ENCODE measurements at places on chromosomes 3 and 15. TPM values are rescaled to one million over a fixed set of nuclear protein-coding genes. Genes with fewer than 3 reads are reported as not detected.

DNA sequence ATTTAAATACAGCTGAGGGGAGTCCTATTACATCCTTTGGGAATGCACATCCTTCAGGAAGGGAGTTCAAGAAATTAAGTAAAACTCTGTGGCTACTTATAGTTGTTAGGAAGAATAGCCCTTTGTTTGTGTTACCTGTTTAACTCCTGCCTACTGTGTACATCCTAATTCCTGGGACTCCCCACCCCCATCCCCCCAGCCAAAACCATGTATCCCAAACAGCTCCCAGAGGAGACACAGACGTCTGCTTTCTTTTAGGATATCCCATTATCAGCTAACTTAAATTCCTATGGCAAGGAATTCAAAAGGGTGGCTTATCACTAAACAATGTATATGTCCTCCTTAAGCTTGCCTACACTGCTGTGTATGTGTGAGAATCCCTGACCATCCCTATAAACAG is 581.7 kb downstream of the DIPK2A start:
- no peak for DNase-seq

- peak; percentile 31 for DNase-seq
These were observed 106.6 kb downstream of the TOP2B start for GRCh38 chr3:25558121-25558520.

DNA sequence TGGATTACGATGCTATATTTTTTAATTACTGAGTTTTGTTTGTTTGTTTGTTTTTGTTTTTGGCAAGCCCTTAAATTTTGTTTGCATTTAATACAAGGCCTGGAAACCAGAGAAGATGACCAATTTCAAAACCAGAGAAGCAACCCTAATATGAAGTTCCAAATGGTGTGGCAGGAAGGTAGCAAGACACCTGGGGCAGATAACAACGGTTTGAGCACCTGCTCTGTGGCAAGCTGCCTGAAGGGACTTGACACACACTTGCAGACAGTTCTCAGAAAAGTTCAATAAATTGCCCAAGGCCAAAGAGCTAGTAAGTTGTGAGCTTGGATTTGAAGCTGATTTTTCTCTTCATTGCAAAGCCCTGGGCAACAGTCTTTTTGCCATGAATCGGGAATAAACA is 151.2 kb upstream of the UBE2E1 start:
- no peak for DNase-seq

DNA sequence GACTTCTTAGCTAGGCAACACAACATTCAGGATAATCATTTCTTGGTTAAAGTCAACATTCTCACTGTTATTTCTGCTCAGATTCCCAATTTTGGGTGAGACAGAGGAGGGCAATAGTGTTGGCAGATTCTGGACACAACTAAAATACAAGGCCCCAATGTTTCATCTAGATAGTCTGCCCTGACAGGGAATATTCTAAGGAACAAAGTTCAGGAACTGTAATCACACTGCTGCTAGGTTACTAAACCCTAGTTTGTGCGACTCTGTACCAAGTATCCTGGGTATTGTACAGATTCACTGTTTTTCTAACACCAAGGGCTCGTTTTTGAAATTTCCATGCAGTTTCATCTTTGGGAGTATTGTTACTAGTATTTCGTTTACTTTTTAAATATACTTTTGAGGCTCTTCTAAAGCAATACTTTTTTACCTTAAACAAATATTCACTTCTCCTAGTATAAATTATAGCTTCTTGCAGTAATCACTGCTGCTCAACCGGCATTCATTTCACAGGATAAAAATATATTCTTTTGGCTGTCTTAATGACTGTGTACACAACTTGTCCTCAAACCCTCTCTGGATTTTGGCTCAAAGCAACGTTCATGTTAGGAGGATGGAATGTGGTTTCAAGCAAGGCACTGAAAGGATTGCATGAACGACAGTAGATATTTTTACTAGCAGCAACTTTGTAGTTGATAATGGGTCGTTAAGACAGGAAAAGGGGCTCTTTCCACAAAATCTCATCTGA is 167.4 kb downstream of the ADAMTS17 start:
- DNase-seq: no peak

- no peak for DNase-seq
These were observed 8.6 kb downstream of the IRAK2 start for GRCh38 chr3:10173095-10173925.

GRCh38 chr15:64029110-64029509 is 17.2 kb downstream of the DAPK2 start:
- no peak for DNase-seq

GRCh38 chr3:33052671-33053070 is 44.3 kb downstream of the GLB1 start:
- DNase-seq: no peak

DNA sequence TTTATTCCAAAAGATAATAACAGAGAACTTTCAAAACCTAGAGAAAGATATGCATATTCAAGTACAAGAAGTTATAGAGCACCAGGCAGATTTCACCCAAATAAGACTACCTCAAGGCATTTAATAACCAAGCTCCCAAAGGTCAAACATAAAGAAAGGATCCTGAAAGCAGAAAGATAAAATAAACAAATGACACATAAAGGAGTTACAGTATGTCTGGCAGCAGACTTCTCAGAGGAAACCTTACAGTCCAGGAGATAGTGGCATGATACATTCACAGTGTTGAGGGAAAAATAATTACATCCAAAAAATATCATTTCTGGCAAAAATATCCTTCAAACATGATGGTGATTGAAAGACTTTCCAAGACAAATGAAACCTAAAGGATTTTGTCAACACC is 185.8 kb upstream of the POU1F1 start:
- no peak for DNase-seq

GRCh38 chr3:144033863-144034262 is 62.2 kb downstream of the DIPK2A start:
- DNase-seq: no peak

DNA sequence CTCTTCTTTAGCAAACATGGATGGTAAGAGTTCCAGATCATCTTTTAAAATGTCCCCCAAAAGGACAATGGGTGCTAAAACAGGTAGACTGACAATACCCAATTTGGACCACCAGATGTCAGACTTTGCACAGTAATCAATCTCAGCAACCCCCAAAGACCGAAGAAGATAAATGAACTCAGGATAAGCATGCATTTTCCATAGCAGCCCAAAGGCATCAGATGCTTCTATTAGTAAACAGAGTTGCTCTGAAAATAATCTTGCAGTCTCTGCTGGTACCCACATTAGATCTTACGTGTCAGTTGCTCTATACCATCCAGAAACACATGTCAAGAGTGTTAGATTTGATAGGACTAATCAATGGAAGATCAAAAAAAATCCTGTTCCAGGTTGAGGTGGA is 20.6 kb downstream of the MYH15 start:
- DNase-seq: peak; percentile 29

- no peak for DNase-seq
These were observed 3.3 kb downstream of the PAK6 start for GRCh38 chr15:40242213-40242599.

DNA sequence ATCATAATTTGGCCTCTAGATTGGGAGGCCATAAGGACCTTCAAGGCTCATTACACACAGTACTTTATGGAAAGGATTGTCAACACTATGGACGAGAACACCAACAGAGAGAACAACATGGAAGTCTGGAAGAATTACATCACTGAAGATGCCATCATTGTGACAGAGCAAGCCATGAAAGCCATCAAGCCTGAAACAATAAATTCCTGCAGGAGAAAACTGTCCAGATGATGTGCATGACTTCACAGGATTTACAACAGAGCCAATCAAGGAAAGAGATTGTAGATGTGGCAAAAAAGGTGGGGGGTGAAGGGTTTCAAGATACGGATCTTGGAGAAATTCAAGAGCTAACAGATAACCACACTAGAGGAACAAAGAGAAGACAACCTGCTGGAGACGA is 15.9 kb downstream of the IL17RB start:
- DNase-seq: no peak

GRCh38 chr15:25058080-25058785 is 103.4 kb downstream of the SNRPN start:
- DNase-seq: no peak

DNA sequence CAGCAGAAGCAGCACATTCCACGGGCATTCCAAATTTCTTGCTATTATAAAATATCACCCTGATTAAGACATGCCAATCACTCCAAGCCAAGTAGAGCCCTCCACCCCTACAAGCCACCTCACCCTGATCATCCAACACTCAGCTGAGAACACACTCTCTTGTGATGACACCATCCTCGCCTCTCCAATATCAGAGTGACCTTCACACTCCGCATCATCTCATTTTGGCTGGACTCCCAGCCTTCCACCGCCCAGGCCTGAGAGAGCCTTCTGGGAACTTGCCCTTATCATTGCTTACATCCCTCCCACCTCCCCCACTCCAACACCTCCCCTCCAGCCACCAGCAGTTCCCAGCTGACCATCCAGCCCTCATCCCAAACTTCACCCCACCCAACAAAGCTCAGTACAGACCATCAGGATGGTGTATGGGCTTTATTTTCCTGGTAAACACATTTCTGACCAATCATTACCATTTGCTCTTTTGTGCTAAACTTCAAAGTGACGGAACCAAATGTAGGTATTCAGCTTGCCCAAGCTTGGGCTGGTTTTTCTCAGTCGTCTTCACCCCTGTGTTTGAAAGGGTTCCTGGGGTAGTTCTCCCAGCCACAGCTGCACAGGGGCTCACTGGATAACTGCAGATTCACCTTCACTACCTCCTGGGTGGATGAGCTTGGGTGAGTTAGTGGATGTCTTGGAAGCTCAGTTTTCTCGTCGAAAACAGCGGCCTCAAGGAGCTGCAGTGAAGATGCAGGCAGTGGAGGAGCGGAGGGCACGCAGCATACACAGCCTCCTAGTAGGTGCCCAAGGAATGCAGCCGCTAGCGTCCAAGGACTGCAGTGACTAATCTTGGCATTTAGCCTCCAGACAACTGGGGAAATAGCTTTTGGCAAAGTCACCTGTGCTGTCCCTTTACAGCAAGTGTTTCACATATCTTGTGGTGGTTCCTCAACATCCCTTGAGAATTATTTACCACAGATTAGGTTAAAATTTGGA is 115.1 kb downstream of the LIPC start:
- DNase-seq: peak; percentile 69

DNA sequence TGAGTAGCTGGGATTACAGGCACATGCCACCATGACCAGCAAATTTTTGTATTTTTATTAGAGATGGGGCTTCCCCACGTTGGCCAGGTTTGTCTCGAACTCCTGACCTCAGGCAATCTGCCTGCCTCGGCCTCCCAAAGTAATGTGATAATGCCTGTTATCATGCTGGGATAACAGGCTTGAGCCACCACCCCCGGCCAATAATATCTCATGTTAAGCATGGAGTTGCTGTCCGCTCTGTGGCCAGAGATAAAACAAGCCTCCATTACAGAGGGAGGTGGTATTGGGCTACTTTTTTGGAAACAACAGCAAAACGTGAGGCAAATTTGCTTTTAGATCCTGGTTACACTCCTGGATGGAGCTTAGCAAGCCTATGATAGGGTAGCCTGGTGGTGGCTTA is 32.9 kb upstream of the ALG1L2 start:
- no peak for DNase-seq

DNA sequence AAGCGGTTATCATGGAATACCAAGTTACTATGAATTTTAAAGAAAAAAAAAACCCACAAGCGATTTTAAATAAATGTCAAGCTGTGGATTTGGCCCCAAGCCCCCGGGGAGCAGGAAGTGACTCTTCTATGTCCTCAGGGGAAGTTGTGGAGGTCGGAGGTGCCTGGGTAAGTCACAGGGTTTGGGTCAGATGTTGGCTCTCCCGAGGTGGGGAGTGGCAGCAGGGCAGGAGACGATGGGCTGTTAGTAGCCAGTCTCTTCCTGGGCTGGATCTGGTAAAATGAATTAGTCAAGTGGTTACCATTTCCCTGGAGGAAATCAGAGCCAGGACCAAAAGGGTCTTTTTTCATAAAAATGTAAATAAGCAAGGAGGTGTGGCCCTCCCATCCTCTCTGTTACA is 316.7 kb downstream of the TLE3 start:
- no peak for DNase-seq

GRCh38 chr3:29195056-29195455 is 85.8 kb upstream of the RBMS3 start:
- no peak for DNase-seq

DNA sequence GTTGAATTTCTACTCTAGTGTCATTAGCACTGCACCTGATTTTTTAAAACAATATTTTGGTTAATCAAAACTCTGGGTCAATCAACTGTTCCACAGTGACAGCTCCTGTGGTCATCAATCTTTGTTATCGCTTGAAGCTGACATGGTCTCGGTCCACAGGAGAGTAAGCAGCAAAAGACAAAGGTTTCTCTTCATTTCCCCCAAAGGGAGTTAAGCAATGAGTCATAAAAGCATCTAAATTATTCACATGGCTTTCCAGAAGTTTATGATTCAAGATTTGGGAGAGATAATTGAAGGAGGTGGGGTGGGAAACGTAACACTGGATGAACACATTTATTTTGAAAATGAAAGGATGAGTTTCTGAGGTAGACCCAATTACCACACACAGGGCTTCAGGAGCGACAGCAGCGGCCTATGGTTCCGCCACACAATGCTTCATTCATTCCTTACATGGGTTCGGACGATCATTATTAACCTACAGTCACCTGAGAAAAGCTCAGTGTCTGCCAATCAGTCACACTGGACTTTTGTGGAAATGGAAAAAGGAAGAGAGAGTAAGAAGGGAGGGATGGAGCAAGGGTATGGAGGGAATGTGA is 505.1 kb downstream of the FHIT start:
- no peak for DNase-seq

GRCh38 chr3:114406286-114406685 is 112.5 kb downstream of the TIGIT start:
- no peak for DNase-seq

DNA sequence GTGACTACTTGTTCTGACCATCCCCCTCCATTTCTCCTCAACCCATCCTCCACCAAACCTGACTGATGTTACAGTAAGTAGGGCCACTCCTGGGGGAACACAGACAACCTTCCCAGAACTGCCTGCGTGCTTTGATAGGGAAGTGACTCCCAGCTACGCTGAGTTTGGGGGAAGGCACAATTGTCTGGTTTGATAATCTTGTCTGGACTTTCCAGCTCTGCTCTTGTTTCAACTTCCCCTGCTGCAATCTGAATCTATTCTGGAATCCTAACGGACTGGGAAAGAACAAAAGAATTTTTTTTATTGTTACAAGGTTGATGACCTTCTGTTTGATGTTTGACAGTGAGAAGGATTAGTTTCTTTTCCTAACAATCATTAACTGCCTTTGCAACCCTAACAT is 895.6 kb downstream of the ROBO1 start:
- no peak for DNase-seq

Gene CORO2B
- 2.9 TPM for total RNA-seq

Gene SLC15A2
- total RNA-seq: 18.8 TPM

Gene DNAH12
- total RNA-seq: 0.52 TPM

Gene TRPM1
- not detected for total RNA-seq

Gene KY
- total RNA-seq: 1.6 TPM

Gene C3orf70
- total RNA-seq: 20.0 TPM

Gene PTH1R
- total RNA-seq: 11.7 TPM

Gene FANCD2OS
- total RNA-seq: not detected

Gene TMCO5A
- total RNA-seq: 0.14 TPM

Gene STARD5
- total RNA-seq: 6.7 TPM

Gene SYNPR
- total RNA-seq: not detected

Gene SLC22A13
- total RNA-seq: 0.95 TPM

Measured in mucosa of gallbladder (tissue), 1 donor.